ENCODE measurements at places on chromosomes 3 and 15. TPM values are rescaled to one million over a fixed set of nuclear protein-coding genes. Genes with fewer than 3 reads are reported as not detected.

SLC6A20 gene
- not detected for total RNA-seq

FBLN2 gene
- 243 TPM for total RNA-seq

ZNF502 gene
- total RNA-seq: 4.0 TPM

TRPM1 gene
- total RNA-seq: not detected

BNC1 gene
- 5.8 TPM for total RNA-seq

PRSS50 gene
- total RNA-seq: not detected

PPP4R2 gene
- total RNA-seq: 123 TPM

AHSG gene
- not detected for total RNA-seq

UBL7 gene
- total RNA-seq: 40.3 TPM

LRRC2 gene
- total RNA-seq: 3.6 TPM

GATM gene
- total RNA-seq: 0.56 TPM

OCA2 gene
- not detected for total RNA-seq

MST1R gene
- 0.96 TPM for total RNA-seq

CTXN2 gene
- not detected for total RNA-seq

NOX5 gene
- total RNA-seq: under 0.01 TPM

GNAT1 gene
- total RNA-seq: not detected

GOLGA6D gene
- not detected for total RNA-seq

DAZL gene
- total RNA-seq: not detected

ZPLD1 gene
- 0.19 TPM for total RNA-seq

EPHA6 gene
- total RNA-seq: not detected

RLBP1 gene
- total RNA-seq: not detected

CNTN4 gene
- total RNA-seq: not detected

All from regular cardiac myocyte (primary cell).